ENCODE measurements at places on chromosomes 3 and 15.

DNA sequence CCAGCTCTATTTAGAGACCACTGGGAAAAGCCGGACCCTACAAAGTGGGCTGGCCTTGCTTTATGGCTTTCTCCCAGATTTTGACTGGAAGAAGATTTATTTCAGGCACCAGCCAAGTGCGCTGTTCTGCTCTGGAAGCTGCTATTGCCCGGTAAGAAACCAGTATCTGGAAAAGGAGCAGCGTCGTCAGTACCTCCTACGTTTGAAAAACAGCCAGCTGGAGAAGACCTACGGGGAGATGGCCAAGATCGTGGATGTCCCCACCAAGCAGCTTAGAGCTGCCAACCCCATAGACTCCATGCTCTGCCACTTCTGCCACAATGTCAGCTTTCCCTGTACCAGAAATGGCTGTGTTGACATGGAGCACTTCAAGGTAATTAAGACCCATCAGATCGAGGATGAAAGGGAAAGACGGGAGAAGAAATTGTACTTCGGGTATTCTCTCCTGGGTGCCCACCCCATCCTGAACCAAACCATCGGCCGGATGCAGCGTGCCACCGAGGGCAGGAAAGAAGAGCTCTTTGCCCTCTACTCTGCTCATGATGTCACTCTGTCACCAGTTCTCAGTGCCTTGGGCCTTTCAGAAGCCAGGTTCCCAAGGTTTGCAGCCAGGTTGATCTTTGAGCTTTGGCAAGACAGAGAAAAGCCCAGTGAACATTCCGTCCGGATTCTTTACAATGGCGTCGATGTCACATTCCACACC, 60.9 kb downstream of the PXYLP1 start:
- no peak for DNase-seq

- no peak for DNase-seq
Measured at GRCh38 chr15:87570206-87570605, 686.3 kb downstream of the NTRK3 start.

- no peak for DNase-seq
Measured at GRCh38 chr3:25479727-25480010, 51.6 kb downstream of the RARB start.

DNA sequence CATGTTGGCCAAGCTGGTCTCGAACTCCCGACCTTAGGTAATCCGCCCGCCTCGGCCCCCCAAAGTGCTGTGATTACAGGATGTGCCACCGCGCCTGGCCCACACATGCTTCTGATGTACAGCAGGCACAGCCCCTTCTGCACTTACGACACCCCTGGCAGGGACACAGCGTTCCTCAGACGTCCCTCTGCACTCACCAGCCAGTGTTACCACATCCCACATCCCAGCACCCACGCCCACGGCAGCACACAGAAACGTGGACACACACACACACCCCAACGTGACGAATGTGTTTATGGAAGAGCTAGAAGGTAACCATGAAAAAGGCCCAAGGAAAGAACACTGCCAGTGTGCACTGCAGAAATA, 576 bp upstream of the RPAP1 start:
- peak; percentile 78 for DNase-seq

GRCh38 chr15:70164156-70164900, 66.6 kb upstream of the TLE3 start:
- DNase-seq = peak; percentile 43

GRCh38 chr3:195763843-195764825, 43.4 kb downstream of the MUC20 start:
- DNase-seq = no peak

GRCh38 chr3:122538956-122539490, 24.3 kb upstream of the KPNA1 start:
- DNase-seq = no peak

- no peak for DNase-seq
Measured at GRCh38 chr15:34182942-34183341, 27.0 kb downstream of the KATNBL1 start.

GRCh38 chr3:11588755-11589154, 55.0 kb downstream of the VGLL4 start:
- no peak for DNase-seq

GRCh38 chr3:117910820-117911521, 1123.7 kb downstream of the IGSF11 start:
- DNase-seq = peak; percentile 18

GRCh38 chr3:151439652-151440125, 21.2 kb downstream of the IGSF10 start:
- peak; percentile 77 for DNase-seq

- peak; percentile 40 for DNase-seq
Measured at GRCh38 chr3:190193210-190193609, 72.5 kb upstream of the P3H2 start.

DNA sequence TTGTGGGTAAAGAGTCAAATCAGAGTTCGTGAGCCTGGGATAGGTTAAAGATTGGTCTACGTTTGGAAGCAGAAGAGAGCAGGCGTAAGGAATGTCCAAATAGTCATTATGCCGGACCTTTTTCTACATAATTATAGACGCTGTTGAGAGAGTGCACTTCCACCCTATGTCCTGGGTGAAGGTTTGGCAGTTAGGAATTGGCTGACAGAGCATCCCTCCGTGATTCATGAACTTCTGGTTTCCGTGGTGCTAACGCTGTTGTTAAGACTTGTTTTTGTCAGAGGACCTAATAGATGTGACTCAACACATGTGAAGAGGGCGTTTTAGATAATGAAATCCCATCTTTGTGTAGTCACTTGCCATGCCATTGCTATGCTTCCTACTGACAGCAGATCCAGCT, 1.1 kb downstream of the EAF1 start:
- DNase-seq = peak; percentile 81

DNA sequence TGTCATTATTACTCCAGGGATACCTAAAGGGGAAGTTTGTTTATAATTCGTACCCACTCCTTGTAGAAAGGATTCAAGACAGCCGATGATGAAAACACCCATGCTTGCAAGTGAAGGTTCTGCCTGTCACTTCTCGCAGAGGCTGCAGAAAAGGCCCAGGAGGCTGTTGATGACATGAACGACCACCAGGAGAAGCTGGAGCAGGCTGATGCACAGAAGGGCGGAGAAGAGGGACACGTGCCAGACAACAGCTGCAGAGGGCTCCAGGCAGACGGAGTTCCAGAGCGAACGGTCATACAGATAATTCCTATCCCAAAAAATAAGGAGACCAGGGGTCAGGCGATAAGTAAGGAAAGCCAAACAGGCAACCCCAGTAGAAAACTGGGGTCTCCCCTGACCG, 5.7 kb upstream of the DYNLT2B start:
- DNase-seq = peak; percentile 44

DNA sequence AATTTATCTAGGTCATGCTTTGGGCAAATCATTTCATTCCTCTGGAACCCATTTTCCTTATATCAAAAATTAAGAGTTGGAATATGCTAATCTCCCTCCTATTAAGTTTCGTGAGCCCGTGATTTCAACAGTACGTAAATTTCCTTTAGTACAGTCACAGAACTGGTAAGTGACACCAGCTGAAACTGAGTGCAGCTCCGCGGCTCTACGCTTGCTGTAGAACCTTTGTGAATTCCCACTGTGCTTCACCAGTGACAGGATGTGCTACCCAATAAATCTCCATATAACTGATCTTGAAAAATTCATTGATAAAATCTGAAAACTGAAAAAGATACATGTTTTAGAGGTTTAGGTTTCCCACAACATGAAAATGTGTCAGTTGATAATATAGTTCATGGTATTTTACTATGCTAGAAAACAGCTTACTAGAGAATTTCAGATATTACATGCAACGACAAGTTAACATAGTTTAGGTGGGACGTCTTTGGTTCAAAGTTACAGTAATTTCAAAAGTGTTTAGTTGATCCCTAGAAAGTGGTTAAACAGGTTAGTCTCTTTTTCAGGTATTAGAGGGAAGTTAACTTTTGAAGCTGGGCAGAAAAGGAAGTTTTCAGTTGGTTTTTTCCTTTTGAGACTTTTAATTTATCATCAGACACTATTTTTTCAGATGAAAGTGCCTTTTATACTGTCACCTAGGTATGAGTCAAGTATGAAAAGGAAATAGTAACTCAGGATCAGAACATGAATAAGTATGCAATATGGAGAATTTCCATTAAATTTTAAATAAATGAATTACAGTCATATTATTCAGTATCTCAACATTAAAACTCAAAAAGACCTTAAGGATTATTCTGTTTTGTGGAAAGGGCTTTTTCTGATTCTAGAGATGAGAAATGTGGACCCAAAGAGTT, 57.0 kb downstream of the PPARG start:
- no peak for DNase-seq

GRCh38 chr3:154884952-154885351, 195.2 kb upstream of the MME start:
- DNase-seq = peak; percentile 80

DNA sequence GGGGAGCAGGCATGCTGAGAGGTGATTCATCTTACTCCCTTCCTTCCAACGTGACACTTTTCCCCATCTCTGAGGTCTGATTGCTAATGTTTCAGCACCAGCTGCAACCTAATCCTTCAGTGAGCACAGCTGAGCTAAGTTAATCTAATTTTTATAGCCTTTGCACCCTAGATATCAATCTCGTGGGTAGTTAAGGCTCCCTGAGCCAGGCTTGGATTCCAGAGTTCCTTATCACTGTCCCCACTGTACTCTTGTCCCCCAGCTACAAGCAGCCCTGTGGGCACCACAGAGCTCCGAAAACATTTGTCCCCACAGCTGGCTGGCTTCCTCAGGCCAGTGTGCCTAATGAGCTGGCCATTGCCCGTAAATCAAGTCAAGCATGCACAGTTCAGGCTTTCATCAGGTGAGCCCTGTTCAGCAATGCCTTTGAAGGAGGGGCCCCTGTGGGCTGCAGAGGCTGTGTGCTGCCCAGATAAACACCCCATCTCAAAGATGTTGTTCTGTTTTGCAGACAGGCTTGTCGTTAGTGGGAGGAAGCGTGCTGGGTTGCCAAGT, 376.9 kb upstream of the RASGRP1 start:
- peak; percentile 18 for DNase-seq

GRCh38 chr3:9398700-9399336, 1.4 kb downstream of the SETD5 start:
- peak; percentile 64 for DNase-seq

- DNase-seq = no peak
Measured at GRCh38 chr3:45773072-45773471, 23.3 kb downstream of the SLC6A20 start.

DNA sequence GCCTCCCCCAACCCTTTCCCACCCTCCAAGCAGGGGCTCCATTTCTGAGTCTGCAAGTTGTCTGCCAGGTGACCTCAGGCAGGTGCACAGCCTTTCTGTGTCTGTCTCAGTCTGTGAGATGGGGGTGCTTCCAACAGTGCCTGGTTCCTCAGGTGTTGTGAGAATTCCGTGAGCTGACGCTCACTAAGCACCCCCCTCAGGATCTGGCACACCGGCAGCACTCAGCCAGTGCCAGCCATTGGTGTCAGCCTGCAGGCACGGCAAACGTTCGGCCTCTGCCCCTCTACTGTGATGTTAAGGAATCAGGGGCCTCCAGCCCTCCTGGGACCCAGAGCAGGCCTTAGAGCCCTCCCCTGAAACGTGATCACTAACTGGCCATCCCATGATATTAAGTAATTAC, 2.4 kb downstream of the KLF15 start:
- no peak for DNase-seq

DNA sequence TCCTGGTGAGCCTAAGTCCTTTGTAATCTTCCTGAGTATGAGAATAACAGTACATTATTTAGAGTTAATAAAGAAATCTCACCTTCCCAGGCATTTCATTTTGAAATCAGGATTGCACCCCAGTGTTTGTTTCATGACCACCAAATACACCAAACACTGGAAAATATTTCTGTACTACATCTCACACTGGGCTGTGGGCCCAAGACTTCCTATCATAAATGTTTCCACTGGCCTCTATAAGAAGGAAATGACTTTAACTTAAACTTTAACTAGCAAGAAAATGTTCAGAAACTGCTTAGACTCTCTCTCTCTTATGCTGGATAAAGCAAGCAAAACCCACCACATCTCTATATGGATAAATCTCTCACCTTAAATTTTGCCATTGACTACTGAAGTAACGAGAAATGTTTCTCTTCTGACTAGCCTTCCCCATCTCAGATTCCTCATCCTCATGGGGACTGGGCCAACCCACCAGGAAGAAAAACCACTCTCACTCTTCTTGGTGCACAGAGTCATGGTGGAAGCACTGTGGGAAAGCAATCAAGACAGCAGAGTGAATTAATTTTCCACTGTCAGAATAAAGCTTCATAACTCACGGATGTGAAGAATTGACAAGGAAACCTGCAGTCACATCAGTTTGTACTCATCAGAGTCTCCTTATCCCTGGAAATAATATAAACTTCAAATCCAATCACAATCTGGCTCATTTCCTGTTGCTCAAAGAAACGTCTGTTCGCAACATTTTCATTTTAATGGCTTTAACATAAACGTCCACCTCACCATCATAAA, 859.6 kb downstream of the EPHA3 start:
- no peak for DNase-seq

- DNase-seq = no peak
Measured at GRCh38 chr3:45640724-45641361, 46.3 kb downstream of the LIMD1 start.

DNA sequence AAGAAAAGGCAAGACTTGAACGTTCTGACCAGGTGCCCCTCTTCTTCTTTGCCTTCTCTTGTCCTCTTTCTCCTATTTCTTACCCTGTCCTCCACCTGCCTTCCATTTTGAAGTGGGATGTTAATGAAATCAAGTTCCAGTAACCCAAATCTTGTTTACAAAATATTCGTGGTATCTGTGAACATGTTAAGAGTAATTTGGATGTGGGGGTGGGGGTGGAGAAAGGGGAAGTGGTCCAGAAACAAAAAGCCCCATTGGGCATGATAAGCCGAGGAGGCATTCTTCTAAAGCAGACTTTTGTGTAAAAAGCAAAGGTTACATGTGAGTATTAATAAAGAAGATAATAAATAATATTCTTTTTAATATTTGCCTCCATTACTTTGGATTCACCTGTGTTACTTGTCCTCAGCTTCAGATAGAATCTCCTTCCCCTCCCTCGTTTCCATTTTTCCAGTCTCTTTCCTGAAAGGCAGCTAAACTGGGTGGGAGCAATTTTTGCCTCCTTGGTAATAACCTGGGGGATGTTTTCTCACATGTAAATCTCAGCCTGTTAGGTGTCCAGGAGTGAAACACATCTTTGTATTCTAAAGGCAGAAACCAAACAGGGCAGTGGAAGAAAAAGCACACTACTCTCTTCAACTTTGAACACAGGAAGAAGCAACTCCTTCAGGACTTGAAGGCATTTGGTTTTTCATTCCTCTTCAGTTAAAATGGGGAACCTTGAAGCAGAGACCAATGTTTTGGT, 3.2 kb downstream of the CHST2 start:
- no peak for DNase-seq

GRCh38 chr3:102079809-102080197, 230.5 kb downstream of the NFKBIZ start:
- DNase-seq = no peak

DNA sequence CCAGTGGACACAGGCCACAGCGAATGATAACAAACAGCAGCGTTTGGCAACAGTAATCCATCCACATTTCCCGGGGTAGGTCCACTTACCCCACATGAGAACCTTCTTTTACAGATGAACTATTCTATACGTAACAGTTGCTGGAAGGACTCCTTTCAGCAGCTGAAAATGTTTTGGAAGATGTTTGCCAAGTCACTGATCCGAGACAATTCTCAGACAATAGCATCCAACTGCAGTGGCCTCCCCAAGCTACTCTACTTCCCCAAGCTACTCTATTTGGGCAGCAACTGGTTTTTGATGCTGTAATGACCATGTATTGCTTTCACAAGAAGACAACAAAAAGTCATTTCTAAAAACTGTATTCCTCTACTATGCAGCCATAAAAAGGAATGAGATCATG, 87.5 kb downstream of the ADAMTS17 start:
- no peak for DNase-seq

All from fibroblast of mammary gland (primary cell).